SK-N-SH (cell line): ENCODE measurements at places on chromosomes 3 and 15. TPM values are rescaled to one million over a fixed set of nuclear protein-coding genes. Genes with fewer than 3 reads are reported as not detected.
A peak's percentile ranks its signal among the peaks of the same experiment; 100 is the strongest.

The GPR62 gene
- polyA plus RNA-seq, result 0.02 and 0.10 TPM in 2 replicates

DNA sequence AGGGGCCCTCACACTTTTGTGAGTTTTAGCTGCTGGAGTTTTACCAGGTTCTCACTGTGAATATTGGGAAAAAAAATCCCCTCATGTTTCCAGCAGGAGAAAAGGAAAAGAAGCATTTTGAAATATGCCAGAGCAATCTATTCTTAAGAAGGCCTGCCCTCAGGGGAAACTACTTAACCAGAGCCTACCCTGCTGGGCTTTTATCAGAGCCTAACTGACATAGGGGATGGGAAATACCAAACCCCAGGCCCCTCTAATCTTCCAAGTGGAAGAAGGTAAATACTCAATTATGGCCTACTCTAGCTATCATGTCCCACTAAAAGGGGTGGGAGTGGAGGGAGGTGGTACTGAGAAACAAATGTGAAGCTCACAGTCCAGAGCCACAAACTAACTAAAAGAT lies 68.7 kb upstream of the NMNAT3 start:
- H3K4me1 ChIP-seq, result no peaks in the 10 kb centered on the region; the same call in 1 of the 2 replicates
- no peak overlapping the region for H3K27ac ChIP-seq
- no peak overlapping the region for H3K4me3 ChIP-seq
- no peaks in the 10 kb centered on the region for H3K27me3 ChIP-seq
- H3K36me3 ChIP-seq, result no peaks in the 10 kb centered on the region

The PRSS50 gene
- polyA plus RNA-seq, result not detected in 2 replicates

The NR2F2 gene
- polyA plus RNA-seq, result 2.8 and 3.9 TPM in 2 replicates

DNA sequence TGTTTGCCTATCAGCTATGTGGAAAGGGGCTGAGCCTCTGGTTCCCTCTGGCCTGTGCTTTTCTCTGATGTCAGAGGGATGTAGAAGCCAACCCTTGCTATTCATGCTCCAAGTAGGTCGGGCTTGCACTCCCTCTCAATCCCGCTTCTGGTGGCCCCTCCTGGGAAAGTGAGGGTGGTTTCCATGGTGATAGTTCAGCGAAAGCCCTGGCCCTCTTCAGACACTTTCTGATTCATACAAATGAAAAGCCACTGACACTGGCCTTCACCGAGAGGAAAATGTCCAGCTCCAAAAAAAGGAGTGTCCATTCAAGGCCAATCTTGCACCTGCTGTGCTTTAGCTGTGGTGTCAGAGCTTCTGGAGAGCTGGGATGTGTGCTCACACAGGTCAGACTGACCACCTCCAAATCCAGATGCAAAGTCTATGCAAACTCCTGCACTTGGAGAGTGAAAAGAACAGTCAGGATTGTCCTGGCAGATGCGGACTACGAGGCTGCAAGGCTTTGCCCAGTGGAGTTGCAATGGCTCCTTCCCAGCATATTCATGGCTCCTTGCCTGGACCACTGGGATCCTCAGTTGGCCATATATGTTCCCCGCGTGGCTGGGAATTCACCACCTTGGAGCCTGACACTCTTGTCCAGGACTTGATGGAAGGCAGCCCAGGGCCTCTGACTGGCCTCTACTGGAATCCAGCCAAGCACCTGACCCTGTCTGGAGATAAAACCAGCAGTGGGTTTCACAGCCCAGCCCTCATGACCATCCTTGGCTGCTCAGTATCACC lies 96.6 kb downstream of the CEMIP start:
- no peaks in the 10 kb centered on the region for H3K27me3 ChIP-seq
- H3K4me1 ChIP-seq, result no peaks in the 10 kb centered on the region
- no peaks in the 10 kb centered on the region for H3K36me3 ChIP-seq
- no peak overlapping the region for H3K27ac ChIP-seq

The FANCD2OS gene
- polyA plus RNA-seq, result not detected in 2 replicates

DNA sequence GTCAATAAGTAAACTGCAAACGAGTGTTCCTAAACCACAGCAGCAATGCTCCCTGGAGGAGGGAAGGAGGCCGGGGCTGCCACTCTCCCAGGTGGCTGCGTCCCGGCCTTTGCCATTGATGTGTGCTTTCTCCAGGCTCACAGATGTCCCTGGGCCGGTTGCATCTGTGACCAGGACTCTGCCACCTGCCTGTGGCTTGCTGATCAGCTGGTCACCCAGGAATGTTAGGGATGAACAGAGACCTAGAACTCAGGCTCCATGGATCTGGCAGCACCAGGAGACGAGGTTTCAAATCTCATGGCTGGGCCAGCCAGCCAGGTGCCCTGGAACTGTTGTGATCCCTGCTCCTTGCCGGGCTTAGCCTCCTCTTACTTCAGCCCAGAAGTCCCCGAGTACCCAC lies 65.7 kb downstream of the KLF15 start:
- H3K4me1 ChIP-seq, result no peaks in the 10 kb centered on the region; the same call in 1 of the 2 replicates
- no peaks in the 10 kb centered on the region for H3K36me3 ChIP-seq
- no peak overlapping the region for H3K27ac ChIP-seq
- H3K4me3 ChIP-seq, result no peak overlapping the region
- DNase-seq, result no peak

GRCh38 chr3:123284399-123285010 lies 82.8 kb downstream of the SEC22A start:
- H3K27ac ChIP-seq, result no peak overlapping the region
- no peak overlapping the region for H3K4me3 ChIP-seq
- H3K27me3 ChIP-seq, result no peaks in the 10 kb centered on the region
- DNase-seq, result peak; percentile 29
- no peaks in the 10 kb centered on the region; the same call in 1 of the 2 replicates for H3K4me1 ChIP-seq

GRCh38 chr3:19216669-19217337 lies 68.5 kb downstream of the KCNH8 start:
- no peaks in the 10 kb centered on the region for H3K27me3 ChIP-seq
- no peaks in the 10 kb centered on the region for H3K4me1 ChIP-seq
- DNase-seq, result no peak

DNA sequence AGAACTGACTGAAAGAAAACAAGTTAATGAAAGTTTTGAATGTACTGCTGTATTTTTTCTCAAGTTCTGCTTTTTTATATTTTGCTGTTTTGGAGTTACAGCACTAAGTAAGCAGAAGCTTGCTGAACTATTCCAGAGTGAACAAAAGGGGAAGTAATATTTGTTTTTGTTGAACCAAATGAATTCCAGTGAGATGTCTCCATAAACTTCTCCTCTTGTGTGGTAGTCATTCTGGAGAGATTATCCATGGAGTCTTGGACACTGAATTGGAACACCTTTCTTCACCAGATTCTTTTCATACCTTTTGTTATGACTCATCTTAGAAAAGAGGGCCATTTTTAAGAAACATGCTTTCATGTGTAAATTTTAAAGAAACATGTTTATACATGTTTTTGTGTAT lies 8.8 kb downstream of the ANKUB1 start:
- H3K4me3 ChIP-seq, result no peak overlapping the region
- H3K27me3 ChIP-seq, result no peaks in the 10 kb centered on the region
- H3K27ac ChIP-seq, result peak overlapping the region; percentile 59; the same call in 1 of the 2 replicates
- H3K4me1 ChIP-seq, result 0 out of 2 replicates have a peak, but pooled peaks cover 4% of the 10 kb centered on the region

DNA sequence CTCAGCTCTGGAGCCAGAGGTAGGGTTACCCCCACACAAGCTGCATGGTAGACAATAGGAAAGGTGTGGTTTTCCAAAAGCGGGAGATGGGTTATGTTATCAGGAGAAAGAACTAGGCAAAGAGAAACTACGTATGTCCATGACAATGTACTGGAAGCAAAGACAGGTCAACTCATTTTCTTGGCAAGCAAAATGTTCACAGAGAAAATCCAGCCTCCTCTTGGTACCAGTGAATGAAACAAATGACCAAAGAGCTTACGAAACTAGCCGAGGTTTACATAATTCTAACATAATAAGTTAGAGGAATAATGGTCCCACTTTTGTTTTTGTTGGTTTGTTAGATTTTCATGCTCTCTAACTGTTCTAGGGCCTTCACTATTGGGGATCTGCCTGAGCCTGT lies 338.1 kb upstream of the TGFBR2 start:
- no peak for DNase-seq
- no peak overlapping the region for H3K27ac ChIP-seq
- peaks cover 3% of the 10 kb centered on the region for H3K4me1 ChIP-seq
- H3K27me3 ChIP-seq, result no peaks in the 10 kb centered on the region

- no peaks in the 10 kb centered on the region; the same call in 1 of the 2 replicates for H3K4me1 ChIP-seq
- no peaks in the 10 kb centered on the region for H3K27me3 ChIP-seq
- H3K4me3 ChIP-seq, result no peak overlapping the region
- no peaks in the 10 kb centered on the region; the same call in 1 of the 2 replicates for H3K36me3 ChIP-seq
These were observed 4.0 kb upstream of the CAPN3 start for GRCh38 chr15:42355291-42355690.

- no peaks in the 10 kb centered on the region for H3K4me1 ChIP-seq
- no peak overlapping the region for H3K27ac ChIP-seq
- no peaks in the 10 kb centered on the region for H3K27me3 ChIP-seq
These were observed 390.7 kb downstream of the EFHB start for GRCh38 chr3:19543212-19543841.
